ENCODE measurements at places on chromosomes 16 and 17.

DNA sequence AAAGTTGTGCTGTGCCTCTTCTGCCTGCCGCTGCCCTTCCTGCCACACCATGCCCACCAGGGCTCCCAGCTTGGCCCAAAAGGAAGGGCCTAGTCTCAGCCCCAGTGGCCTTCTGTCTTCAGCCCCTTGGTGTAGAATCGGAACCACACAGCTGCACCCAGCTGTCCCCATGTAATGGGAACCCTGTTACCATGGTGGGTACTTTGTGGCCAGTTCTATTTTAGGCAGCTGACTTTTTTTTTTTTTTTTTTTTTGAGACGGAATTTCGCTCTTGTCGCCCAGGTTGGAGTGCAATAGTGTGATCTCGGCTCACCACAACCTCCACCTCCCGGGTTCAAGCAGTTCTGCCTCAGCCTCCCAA is 163.3 kb upstream of the GSE1 start:
- no peak for DNase-seq

GRCh38 chr17:50689251-50689650 is 18.5 kb downstream of the ANKRD40 start:
- no peak for DNase-seq

- no peak for DNase-seq
These were observed 236.6 kb upstream of the NLRP1 start for GRCh38 chr17:5820721-5821456.

DNA sequence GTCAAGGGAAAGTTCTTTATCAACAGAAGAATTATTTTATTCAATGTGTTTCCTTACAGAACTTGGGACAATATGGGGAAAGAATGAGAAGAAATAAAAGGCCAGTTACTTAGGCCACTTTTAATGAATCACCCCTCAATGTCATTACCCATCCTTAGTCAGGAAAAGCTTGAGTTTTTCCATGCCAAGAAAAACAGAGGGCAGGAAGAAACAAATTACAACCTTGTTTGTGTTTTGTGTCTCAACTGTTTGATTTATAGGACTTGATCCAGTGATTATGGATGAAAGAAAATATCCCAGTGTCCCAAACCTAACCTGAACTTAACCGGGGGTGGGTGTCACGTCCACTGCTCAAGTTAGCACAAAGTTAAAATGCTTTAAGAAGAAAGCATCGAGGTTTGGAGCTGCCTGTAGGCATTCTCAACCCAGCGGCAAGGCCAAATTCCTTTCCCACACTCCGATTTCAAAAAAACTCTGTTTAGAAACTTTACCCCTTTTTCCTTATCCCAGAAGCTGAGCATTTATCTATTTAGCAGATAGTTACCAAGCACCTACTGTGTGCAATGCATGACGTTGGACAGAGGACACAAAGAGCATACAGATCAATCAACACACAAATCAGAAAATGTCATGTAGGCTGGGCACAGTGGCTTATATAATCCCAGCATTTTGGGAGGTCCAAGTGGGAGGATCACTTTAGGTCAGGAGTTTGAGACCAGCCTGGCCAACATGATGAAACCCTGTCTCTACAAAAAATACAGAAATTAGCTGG is 14.0 kb upstream of the CYB5B start:
- no peak for DNase-seq

DNA sequence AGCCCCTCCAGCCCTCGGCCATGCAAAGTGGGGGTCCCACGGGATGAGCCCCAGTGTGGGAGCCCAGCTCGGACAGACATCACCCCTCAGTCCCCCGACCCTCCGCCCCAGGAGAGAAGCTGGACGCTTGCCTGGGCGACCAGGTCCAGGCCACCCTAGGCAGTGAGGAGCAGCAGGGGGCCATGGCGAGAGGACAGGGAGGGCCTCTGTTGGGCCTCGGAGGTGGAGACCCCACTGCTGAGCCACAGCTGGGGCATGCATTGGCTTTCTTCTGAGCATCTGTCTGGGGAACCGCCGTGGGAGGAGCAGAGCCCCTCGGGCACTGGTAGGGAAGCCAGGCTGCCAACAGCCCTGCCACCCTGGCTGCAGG is 13.0 kb downstream of the ACTG1 start:
- no peak for DNase-seq

GRCh38 chr17:33864758-33865229 is 390.3 kb upstream of the CCL2 start:
- DNase-seq, result no peak

DNA sequence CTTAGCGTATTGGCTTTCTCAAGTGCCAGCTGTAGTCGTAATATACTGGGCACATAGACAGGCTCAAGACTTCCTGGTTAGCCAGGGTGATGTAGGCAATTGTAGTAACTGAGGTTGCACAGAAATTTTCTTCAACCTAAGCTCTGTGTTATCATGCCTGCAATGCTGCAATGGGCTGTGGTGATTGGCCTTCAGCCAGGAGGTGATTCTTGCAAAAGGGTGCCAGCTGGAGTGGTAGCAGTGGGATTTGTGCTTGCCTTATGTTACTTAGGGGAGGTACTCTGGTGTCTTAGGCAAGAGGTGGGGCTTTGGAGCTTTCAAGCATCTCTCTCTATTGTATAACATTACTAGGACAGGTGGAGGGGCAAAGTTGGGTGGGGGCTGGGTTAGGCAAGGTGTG is 495.1 kb downstream of the CDH11 start:
- DNase-seq, result no peak

DNA sequence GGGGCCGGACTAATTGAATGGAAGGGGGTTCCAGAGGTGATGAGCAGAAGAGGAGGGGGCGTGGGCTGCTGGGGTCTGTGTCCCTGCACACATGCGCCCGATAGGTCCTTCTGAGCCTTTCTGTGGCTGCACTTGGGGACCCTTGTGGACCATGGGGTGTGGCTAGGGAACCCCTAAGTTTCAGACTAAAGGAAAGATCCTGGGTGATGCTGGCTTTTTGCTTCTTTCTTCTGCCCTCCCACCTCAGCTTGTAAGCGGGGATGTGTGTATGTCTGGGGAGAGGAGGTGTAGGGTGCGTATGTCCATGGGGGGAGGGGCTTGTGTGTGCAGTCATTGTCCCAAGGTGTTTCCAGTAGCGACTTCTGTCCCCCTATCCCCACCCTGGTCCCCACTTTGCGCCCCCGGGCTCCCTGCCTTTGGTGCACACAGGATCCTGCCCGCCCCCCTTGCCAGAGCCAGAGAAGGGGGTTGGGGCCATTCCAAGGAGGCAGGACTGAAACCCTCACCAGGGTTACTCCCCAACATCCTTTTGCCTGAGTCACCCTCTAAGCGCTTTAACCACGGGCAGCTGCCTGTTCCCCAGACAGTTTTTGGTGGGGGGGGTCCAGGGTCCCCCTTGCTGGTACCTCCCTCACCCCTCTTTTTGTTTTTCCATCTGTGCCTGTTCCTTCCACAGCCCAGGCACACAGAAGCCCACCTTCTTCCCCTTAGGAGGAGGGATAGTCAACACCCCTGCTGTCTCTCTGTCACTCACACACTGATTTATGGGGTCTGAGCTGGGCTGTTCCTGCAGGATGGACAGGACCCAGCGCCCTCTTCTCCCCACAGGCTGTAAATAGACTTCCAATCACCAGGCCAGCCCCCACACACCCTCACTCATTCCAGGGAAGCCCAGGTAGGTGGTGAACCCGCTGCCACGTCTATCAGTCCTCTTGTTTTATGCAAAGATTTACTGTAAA is 83.2 kb downstream of the ARHGAP23 start:
- no peak for DNase-seq

- no peak for DNase-seq
These were observed 35.2 kb upstream of the SDK2 start for GRCh38 chr17:73679476-73679875.

DNA sequence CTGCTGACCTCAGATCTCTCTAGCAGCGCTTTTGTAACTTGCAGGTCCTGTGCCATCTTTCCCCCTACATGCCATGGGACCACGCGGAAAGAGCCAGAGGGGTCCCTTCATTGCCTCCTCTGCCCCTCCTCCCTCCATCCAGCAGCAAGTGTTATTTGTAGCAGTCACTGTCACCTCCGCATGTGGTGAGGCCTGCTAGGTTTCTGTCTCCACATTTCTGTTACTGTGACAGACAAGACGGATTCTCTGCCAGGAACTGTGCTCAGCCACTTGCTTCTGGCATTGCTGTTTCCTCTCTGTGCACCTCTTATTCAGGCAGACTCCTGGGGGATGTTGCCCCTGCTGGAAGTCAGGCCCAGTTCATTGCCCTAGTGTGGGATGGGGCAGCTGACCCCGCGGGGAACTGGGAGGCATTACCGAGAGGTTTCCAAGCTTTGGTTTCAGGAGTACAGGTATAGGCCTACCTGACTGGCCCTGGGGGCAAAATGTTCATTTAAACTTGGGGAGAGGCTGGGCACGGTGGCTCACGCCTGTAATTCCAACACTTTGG is 61.2 kb downstream of the RAB11FIP4 start:
- no peak for DNase-seq

DNA sequence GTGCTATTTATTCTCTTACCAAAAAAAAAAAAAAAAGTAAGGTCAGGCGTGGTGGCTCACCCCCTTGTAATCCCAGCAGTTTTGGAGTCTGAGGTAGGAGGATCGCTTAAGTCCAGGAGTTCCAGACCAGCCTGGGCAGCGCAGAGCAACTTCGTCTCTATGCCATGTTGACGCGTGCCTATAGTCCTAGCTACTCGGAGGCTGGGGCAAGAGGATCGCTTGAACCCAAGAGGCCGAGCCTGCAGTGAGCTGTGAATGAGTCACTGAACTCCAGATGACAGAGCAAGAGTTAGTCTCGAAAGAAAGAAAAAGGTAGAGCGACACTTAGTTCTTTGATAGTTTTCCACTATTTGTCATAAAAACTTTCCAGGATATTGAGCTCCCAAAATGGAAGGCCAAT is 1.4 kb upstream of the TENT4B start:
- no peak for DNase-seq

DNA sequence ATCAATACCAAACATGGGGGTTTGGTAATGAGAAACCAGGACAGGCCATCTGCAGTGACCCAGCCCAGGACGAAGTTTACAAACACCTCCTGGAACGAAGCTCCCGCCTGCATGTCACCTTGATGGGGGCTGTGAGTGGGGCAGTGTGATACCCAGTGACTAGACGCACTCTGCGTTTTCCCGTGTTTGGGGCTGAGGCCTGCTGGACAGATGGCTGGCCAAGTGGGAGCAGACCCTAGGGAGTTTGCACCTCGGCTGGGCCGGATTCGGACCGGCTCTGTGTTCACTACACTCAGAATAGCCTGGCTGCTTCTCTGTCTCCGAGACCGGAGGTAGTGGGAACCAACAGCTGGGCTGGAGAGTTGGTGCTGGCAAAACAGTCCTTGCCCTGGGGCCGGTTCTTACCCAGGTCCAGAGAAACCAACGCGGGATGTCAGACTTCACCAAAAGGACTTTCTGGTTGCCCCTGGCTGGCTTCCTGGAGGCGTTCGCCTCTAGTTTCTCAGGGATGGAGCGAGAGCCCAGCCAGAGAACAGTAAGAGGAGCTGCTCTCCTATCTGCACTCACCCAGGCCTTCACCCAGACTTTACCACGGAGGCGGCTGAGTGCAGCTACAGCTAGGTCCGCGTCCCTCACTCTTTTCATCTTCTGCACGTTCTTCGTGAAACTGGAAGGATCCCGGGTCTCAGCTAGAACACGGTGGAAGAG is 20.4 kb downstream of the CARHSP1 start:
- no peak for DNase-seq

GRCh38 chr17:72189768-72190593 is 69.2 kb downstream of the SOX9 start:
- DNase-seq, result no peak

DNA sequence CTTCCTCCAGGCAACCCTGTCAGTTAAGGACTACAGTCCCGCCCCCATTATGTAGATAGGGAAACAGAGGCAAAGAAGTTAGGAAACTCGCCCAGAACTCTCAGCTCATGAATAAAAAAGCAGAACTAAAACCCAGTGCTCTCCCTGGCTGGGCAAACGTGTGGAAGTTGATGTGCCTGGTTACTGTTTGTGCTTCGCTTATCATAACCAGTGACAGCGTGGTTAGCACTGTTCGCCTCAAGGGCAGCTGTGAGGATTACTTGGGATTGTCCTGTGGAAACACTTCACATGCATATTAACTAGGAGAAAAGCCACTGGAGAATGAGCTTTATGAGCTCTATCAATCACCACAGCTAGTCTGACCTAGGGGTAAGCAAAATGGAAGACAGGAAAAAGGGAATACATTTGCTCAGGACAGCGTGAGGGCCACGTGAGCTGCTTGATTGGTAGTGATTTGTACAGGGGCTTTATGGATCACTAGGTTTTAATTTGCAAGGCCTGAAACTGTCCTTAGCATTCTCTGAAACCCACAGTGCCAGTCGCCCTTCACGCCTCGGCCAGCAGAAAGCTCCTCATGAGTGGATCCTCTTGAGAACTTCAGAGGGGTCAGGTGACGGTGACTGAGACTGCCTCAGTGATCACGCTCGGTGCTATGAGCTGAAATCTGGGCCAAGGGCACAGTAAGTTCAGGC is 19.9 kb downstream of the CYB5D2 start:
- no peak for DNase-seq

DNA sequence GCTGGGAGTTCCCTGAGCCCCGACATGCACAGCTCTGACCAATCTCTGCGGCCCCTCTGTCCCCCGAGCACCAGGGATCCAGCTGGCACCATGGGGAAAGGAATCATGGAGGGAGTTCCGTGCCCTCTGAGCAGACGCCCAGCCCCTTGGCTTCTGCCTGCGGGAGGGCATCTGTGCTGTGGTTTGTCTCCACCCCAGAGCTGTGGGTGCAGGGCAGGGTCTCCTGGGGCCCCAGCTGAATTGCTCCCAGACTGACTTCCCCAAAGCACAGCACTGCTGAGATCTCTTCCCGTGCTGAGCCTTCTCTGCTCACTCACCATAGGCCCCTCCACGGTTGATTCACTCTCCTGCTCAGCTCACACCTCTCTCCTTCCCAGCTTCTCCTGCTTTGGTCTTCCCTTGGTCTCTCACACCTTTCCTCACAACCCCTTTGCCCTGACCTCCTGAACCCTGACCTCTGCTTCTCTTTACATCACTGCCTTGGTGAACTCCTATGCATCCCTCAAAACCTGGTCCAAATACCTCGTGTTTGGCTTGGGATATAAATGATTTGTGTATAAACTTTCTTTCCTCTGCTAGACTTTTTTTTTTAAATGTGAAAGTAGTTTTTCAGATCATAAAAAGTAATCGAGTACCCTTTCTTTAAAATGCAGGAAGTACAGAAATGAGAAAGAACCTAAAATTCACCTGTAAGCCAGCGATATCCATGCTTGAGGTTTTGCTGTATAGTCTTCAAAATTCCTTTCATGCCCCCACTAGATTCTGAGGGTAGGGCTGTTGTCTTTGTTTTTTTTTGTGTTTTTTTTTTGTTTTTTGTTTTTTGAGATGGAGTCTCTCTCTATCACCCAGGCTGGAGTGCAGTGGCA is 265.3 kb downstream of the SEC14L1 start:
- DNase-seq, result no peak

GRCh38 chr17:28975646-28976045 is 24.3 kb upstream of the PHF12 start:
- no peak for DNase-seq

DNA sequence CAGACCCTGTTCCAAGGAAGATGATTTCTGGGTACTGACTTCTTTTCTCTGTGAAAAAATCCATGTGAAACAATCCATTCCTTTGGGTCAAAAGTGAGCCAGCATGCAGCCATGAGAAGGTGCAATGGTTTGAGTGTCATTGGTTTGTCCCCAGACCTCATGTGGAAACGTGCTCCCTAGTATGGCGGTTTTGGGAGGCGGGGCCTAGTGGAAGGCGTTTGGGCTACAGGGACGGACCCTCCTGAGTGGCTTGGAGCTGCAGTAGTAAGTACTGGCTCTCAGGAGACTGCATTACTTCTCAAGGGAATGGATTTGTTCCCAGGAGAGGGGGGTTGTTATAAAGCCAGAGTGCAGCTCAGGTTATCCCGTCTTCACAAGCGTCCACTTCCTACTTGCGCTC is 19.4 kb downstream of the ELAC2 start:
- no peak for DNase-seq

- no peak for DNase-seq
These were observed 2.7 kb downstream of the SULT1A1 start for GRCh38 chr16:28607116-28607623.

All from stimulated activated CD8-positive, alpha-beta memory T cell treated with anti-CD3 and anti-CD28 coated beads, Interleukin-2, amount 100 ng/mL, for 1 hour (primary cell).